Activated effector memory CD4-positive, alpha-beta T cell treated with Interleukin-2 at 50 U/mL for 16 hours (primary cell): ENCODE measurements at places on chromosomes 11 and 22.

DNA sequence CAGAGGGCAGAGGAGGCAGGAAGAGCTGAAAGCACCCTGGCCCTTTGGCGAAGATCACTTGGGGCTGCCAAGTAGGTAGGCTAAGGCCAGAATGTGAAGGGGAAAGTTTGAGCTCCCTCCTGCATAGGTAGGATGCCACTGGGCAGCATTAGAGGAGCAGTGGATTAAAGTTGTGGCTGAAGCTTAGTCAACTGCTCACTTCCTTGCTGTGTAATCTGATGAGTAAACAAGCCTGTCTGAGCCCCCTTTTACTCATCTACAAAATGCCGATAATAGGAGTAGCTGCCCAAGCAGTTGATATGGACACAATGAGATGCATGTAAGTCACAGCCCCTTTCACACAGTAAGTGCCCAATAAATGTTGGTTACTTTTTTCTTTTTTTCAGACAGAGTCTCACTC lies 216.4 kb downstream of the MN1 start:
- no peak for DNase-seq

GRCh38 chr22:30104501-30105156 lies 24.4 kb downstream of the HORMAD2 start:
- no peak for DNase-seq

- no peak for DNase-seq
These were observed 1.5 kb downstream of the ADAMTS8 start for GRCh38 chr11:130426837-130427341.

GRCh38 chr11:117930668-117931330 lies 1.6 kb upstream of the TMPRSS13 start:
- no peak for DNase-seq

DNA sequence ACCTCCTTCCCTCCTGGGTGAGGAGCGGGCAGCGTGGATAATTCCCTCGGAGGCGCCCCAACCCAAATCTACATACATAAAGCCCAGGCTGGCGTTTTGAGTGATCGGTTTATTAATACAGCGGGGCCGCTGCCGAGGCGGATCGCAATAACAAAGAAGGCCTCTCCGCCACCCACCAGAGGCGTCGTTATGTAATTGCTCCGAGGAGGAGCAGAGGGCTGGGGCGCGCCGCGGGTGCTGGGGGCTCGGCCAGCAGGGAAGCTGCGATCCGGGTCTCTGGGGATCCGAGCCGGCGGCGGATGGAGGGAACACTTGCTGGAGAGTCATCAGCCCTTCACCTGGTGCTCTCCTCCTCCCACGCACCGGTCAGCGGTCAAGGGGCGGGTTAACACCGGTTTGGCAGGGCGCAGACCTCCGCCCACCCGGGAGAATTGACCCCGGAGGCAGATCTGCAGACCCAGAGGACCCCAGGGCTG lies 6.4 kb upstream of the TP53I11 start:
- DNase-seq, result no peak
